ENCODE measurements at places on chromosomes 2 and 18.
A peak's percentile ranks its signal among the peaks of the same experiment; 100 is the strongest.

GRCh38 chr18:63949068-63949737 is at the start of gene HMSD:
TSS of gene HMSD (plus strand) at chr18:63949301. CDS start at chr18:63953456, 4,155 bp downstream.
- DNase-seq: peak; percentile 43

DNA sequence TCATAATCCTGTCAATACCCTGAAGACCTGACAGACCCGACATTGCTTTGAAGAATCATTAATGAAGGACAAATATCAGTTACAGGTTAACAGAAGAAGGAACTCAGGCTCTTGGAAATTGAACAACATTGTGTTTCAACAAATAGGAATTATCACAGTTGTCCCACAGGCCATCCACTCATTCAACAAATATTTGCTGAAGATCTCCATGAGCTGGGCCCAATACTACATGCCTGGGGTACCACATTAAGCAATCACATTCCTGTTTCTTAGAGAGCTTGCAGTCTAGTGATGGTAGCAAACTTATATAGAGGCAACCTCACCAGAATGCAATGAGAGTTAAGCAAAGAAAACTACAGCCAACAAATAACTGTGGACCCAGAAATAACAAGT is 671.6 kb upstream of the ACVR2A start:
- no peak for DNase-seq

DNA sequence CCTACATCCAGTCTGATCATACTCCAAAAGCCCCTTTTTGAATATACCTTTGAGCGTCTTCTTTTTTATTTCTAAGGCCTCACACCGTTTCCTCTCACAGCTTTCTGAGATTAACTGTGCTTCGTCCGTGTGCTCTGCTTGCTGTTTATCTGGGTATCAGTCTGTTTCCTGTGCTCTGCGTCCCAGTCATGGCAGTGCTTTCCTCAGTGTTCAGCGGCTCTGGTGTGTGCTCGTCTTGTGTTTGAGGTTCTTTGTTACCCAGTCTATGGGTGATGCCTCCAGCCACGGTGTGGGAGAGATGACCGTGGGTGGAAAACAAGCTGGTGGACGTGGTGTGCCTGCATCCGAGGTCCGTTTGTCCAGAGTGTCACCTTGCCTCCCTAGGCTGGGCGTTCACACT is 33.6 kb upstream of the BIN1 start:
- DNase-seq: no peak

- DNase-seq: peak; percentile 89
Observed at GRCh38 chr2:85753525-85754312, at the start of gene ATOH8. TSS of gene ATOH8 (plus strand) at chr2:85753991. CDS start at chr2:85754190, 199 bp downstream.

DNA sequence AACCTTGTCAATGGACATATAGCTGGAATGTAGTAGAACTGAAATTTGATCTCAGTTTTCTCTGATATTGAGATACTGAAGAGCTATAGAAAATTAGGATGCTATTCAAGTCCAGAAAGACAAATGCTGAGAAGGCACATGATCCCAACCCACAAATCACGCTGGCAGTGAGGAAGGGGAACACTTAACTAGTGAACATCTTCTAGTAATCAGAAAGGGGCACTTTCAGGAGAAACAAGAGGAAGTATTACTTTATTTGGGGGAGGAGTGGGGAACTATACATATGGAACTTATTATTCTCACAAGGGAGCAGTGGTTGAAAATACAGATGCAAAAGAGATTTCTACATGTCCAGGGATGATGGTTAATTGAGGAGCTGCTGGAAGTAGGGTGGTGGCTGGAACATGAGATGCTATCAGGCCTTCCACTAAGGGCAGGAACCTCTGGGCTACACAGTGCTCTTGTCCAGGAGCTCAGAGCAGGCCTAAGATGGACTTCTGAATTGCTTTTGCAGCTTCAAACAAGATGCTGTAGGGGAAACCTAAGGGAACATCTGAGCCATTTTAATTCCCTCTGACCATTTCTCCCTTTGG is 79.3 kb downstream of the TGFA start:
- no peak for DNase-seq

DNA sequence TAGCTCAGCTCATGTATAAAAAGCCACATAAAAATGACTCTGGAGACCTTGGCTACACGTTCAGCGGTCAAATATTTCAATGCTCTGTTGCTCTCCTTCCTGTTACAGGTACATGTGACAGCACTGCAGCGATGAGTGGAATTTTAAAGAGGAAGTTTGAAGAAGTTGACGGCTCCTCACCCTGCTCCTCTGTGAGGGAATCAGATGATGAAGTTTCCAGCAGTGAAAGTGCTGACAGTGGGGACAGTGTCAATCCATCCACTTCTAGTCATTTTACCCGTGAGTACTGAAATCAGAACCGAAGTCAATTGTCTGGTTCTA is 125.4 kb downstream of the CSRNP3 start:
- no peak for DNase-seq

DNA sequence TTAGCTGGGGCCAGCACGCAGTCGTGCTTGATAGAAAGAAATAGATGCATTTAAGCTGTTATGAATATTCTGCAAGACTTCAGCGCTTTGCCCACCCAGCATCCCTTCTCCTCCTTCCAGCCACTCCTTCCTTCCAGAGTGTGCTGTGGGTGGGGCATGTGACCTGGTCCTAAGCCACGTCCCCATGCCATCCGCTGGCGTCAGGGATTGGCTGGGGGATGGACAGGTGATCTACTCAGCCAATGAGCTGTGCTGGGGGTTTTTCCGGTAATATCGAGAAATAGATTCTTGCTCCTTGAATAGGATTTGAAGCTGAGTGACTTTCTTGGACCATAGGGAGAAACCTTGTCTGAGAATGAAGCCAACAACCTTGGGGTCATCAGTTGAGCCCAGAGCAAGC is 4.8 kb upstream of the ZAP70 start:
- DNase-seq: no peak

DNA sequence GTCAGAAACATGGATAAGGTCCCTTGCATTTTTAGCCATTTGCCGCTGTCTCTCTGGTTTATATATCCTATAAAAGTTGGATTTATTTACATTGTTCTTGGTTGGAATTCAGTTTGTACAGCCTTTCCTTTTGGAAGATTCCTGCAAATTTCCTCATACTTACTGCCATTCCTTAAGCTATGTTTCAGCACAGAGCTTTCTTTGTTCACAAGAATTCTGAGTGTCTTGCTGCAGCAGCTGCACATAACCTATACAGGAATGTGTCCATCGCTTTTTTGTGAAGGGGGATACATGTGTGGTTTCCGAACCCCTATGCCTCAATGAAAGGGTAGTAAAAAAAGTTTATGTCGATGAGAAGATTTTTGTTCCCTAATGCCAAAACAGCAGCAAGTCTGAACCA is 48.3 kb upstream of the CCDC68 start:
- peak; percentile 14 for DNase-seq

DNA sequence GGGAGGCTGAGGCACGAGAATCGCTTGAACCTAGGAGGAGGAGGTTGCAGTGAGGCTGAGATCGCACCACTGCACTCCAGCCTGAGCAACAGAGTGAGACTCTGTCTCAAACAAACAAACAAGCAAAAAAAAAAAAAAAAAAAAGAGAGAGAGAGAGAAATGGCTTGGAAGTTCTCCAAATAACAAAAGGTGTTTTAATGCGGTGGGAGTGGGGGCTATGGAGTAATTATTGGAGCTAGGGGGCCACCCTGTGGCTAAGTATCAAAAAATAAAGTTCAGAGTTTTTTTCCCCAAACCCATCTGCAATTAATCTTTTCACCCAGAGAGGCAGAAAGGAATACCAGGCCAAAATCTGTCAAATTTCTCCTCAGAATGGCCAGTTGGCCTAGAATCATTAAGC is 23.0 kb upstream of the CEP68 start:
- DNase-seq: no peak

- no peak for DNase-seq
Observed at GRCh38 chr2:236853585-236854051, 232.1 kb upstream of the COPS8 start.

GRCh38 chr18:5628512-5629255 is 84.9 kb upstream of the EPB41L3 start:
- DNase-seq: peak; percentile 72

- DNase-seq: peak; percentile 75
Observed at GRCh38 chr2:73175663-73176204, 26.6 kb upstream of the NOTO start.

- DNase-seq: no peak
Observed at GRCh38 chr2:177422271-177422670, 29.7 kb downstream of the AGPS start.

- DNase-seq: no peak
Observed at GRCh38 chr18:36365836-36366775, 68.6 kb downstream of the FHOD3 start.

DNA sequence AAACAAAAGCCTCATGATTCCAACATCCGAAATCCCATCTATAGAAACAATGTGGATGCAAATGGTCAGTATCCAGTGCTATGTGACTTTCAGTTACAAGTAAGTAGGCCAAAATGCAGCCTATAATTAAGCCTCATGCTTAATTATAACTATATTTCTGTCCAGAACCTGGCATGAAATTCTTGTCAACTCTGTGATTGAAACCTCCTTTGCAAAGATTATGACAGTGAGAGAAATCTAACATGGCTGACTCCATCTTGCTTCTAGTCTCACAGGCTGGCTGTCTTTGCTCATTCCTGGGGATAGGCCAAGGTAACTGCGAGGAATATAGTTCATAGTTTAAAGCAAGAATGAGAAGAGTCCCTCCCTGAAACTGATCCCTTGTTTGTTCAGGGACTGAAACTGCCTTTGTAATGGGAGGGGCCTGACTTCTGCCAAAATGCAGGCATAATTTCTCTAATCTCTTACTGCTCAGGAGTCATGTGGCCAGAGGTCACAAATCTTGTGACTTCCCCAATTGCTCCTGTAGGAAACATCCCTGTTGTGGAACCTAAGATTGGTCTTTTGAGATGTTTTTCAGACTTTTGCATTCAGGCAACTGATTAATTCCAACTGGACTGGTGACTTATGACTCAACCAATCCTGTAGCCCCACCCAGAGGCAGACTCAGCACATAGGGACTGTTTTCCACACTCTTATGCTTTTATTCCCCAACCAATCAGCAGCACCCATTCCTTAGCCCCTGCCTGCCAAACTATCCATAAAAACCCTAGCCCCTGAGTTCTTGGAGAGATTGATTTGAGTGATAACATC is 84.5 kb upstream of the TLK1 start:
- DNase-seq: no peak

DNA sequence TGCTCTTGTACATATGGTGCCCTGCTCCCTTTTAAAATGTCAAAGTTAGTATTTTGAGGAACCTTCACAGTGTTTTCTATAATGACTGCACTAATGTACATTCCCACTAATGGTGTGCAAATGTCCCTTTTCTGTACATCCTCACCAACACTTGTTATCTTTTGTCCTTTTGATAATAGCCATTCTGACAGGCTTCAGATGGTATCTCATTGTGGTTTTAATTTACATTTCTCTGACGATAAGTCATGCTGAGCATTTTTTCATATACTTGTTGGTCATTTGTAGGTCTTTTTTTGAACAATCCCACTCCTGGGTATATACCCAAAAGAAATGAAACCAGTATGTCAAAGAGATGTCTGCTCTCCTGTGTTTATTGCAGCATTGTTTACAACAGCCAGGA is 268.3 kb downstream of the FBXO15 start:
- no peak for DNase-seq

- DNase-seq: no peak
Observed at GRCh38 chr2:6676241-6676640, 189.5 kb downstream of the CMPK2 start.

DNA sequence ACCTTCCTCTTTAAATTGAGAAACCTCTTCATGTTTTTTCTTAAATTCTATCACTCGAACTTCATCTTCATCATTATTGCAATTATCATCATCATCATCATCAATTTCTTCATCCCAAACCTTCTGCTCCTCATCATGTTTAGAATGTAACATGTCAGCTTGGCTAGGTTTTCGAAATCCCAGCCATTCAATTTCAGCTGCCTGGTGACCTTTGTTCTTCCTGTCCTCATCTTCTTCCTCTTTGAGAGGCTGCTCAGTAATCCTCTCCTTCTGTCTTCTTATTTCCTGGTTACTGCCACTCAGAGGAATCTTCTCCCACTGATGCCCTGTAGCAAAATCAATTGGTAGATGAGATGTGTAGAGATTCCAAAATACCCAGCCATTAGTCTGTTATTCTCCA is 4.2 kb downstream of the ERMN start:
- DNase-seq: no peak

DNA sequence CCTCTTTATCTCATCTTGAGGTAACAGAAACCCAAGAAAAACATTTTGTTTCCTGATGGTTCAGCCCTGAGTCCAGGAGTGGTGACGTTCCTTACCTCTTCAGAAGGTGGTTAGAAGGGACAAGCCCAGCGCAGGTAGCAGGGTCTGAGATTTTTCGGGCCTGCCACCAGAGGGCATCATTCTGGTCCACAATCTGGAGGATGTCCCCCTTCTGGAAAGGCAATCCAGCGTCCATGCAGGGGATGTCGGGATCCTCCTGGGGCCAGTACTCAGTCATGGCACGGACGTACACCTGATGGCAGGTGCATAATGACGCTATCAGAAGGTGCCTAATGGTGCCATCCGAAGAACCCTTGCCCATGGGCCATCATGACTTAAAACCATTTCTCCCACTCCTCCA is 17.7 kb downstream of the MPP4 start:
- no peak for DNase-seq

GRCh38 chr2:52976143-52976949 is 791.3 kb upstream of the CHAC2 start:
- peak; percentile 7 for DNase-seq

- DNase-seq: no peak
Observed at GRCh38 chr18:79630281-79631095, 49.1 kb upstream of the CTDP1 start.

DNA sequence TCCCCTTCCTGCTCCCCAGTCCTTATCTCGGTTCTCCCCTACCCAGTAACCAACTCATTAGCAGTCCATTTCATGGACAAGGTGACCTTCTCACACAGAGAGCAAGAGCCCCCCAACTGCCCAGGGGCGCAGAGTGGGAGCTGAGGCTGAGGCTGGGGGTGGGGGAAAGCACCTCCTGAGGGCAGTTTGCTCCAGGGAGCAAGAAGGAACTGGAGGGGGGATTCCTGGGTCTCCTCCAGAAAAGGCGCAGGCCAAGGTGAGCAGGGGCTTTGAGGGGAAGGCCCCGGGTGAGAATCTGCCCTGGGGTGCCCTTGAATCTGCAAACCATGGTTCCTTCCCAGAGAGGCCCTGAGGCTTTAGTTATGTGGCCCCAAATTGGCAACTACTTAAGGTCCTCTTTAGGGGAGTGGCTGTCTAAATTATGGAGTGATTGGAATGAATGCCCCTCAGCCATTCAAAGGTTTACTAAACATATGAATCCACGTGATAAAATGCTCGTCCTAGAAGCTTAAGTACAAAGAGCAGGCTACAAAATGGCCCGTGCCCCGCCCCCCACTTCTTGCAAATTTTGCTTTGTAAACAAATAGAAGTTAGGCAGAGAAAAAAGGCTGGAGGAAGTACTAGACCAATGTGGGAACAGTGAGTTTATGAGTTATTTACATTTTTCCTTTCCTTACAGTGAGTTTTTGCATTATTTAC is 123.5 kb upstream of the HS6ST1 start:
- no peak for DNase-seq

- DNase-seq: peak; percentile 78
Observed at GRCh38 chr2:16226943-16227664, 286.8 kb downstream of the MYCN start.

- no peak for DNase-seq
Observed at GRCh38 chr2:218294430-218295022, 2.2 kb upstream of the TMBIM1 start.

Measured in eye (tissue), 1 donor.